ENCODE measurements at places on chromosomes 2 and 18. TPM values are rescaled to one million over a fixed set of nuclear protein-coding genes. Genes with fewer than 3 reads are reported as not detected.

Gene CHST9
- total RNA-seq, result 0.05 TPM

Gene ASXL2
- total RNA-seq, result 13.3 TPM

Gene EHD3
- 22.9 TPM for total RNA-seq

Gene SCN3A
- total RNA-seq, result not detected

Gene TTR
- total RNA-seq, result not detected

Gene CCNT2
- 10.0 TPM for total RNA-seq

Gene HOXD11
- total RNA-seq, result not detected

Gene DSG1
- total RNA-seq, result not detected

Gene LAMA3
- total RNA-seq, result 0.98 TPM

Gene TANK
- 25.9 TPM for total RNA-seq

Gene MYO1B
- total RNA-seq, result 27.5 TPM

Gene SERPINB11
- not detected for total RNA-seq

Gene TMEM169
- 0.88 TPM for total RNA-seq

Gene MDH1B
- total RNA-seq, result 0.93 TPM

Gene TMEM178A
- 0.38 TPM for total RNA-seq

Gene ASXL3
- not detected for total RNA-seq

Gene DSC2
- total RNA-seq, result 0.64 TPM

Gene PROC
- not detected for total RNA-seq

Gene SCYGR1
- total RNA-seq, result not detected
